Kidney tubule cell (primary cell): ENCODE measurements at places on chromosomes 5 and 9.

GRCh38 chr9:11931109-11931508 is 762.1 kb upstream of the TYRP1 start:
- DNase-seq, result no peak

DNA sequence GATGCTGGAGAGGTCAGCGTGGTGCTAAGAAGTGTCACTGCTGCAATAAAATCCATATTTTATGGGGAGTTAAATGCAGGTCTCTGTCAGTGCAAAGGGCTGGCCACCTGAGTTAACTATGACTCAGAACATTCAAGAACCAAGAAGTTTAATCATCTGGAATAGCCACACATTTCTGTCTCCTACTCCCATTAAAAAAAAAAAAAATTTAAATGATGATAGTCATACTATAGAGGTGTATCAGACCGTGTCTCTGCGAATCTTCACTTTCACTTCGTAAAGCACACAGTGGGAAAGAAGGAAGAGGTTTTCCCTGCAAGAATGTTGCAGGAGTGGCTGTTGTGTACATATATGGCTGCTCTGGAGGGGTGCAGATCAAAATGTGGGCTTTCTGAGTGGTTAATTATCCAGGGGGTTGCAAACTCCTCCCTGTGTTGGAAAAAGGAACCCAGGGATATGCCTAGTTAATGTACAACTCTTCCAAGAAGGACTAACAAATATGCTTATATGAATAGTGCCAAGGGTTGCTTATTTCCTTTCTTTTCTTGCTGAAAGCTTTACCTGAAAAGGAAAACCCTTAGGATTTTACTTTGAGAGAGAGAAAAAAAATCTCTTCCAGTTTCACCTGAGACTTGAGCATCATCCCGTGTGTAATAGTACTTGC is 1.5 kb downstream of the CDH6 start:
- peak; percentile 86 for DNase-seq

GRCh38 chr9:131595696-131596429 is 50.5 kb downstream of the PRRT1B start:
- peak; percentile 14 for DNase-seq

- DNase-seq, result no peak
These were observed 507 bp upstream of the GPSM1 start for GRCh38 chr9:136326761-136327303.
